ENCODE measurements at places on chromosomes 11 and 22.
A peak's percentile ranks its signal among the peaks of the same experiment; 100 is the strongest.

DNA sequence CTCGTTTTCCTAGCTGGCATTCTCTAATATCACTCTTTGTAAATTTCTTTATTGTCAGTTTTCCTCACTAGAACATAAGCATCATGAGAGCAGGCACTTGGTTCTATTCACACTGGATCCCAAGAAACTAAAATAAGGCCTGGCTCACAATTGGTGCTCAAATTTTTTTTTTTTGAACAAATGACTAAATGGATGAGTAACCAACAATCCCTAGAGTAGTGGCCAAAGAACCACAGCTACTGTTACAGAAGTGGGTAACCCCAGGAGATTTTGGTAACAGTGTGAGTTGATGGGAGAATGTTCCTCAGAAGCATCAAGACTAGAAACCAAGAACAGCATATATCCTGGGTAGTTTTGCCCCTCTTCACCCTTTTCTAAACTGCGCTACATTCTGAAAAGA lies 572.6 kb downstream of the INSC start:
- DNase-seq, result no peak

DNA sequence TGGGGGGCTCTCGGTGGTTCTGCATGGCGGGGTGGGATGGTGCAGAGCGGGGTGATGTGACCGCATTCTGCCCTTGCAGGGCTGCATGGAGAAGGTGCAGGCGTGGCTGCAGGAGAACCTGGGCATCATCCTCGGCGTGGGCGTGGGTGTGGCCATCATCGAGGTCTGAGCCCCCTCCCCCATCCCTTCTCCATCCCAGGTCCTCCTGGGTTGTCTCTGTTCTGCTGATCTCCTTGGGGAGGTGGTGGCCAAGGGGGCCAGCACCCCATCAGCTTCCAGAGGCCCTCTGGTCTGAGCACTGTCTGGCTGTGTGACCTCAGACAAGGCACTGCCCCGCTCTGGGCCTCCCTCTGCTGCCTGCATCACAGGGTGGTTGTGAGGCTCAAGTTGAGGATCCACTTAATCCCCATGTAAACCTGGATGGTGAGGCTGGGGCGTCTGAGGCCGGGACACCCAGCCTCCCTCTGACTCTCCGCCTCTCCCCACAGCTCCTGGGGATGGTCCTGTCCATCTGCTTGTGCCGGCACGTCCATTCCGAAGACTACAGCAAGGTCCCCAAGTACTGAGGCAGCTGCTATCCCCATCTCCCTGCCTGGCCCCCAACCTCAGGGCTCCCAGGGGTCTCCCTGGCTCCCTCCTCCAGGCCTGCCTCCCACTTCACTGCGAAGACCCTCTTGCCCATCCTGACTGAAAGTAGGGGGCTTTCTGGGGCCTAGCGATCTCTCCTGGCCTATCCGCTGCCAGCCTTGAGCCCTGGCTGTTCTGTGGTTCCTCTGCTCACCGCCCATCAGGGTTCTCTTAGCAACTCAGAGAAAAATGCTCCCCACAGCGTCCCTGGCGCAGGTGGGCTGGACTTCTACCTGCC lies 53.3 kb downstream of the CD82 start:
- DNase-seq, result no peak

DNA sequence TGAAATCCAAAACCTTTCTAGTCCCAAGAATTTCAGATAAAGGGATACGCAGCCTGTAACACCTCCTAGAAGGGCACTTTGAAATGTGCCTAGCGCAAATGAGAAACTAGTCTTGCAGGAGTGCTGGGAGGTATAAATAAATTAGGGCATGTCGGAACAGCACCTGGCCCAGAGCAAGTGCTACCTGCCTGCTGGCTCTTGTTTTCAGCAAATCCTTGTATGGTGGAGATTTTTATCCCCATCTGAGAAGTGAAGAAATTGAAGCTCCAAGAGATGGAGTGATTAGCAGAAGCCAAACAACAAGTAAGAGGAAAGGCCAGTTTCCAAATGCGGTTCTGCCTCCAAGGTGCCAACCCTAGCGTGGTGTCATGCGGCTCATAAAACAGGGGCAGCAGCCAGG lies 36.7 kb upstream of the TFIP11 start:
- DNase-seq, result no peak

- DNase-seq, result no peak
Measured at GRCh38 chr22:44931077-44931540, 78.7 kb downstream of the PHF21B start.

- no peak for DNase-seq
Measured at GRCh38 chr11:125394296-125394695, 101.8 kb downstream of the FEZ1 start.

GRCh38 chr22:48951836-48952235 lies 875.8 kb downstream of the BRD1 start:
- DNase-seq, result no peak

- DNase-seq, result no peak
Measured at GRCh38 chr11:70877151-70877550, 375.2 kb downstream of the SHANK2 start.

DNA sequence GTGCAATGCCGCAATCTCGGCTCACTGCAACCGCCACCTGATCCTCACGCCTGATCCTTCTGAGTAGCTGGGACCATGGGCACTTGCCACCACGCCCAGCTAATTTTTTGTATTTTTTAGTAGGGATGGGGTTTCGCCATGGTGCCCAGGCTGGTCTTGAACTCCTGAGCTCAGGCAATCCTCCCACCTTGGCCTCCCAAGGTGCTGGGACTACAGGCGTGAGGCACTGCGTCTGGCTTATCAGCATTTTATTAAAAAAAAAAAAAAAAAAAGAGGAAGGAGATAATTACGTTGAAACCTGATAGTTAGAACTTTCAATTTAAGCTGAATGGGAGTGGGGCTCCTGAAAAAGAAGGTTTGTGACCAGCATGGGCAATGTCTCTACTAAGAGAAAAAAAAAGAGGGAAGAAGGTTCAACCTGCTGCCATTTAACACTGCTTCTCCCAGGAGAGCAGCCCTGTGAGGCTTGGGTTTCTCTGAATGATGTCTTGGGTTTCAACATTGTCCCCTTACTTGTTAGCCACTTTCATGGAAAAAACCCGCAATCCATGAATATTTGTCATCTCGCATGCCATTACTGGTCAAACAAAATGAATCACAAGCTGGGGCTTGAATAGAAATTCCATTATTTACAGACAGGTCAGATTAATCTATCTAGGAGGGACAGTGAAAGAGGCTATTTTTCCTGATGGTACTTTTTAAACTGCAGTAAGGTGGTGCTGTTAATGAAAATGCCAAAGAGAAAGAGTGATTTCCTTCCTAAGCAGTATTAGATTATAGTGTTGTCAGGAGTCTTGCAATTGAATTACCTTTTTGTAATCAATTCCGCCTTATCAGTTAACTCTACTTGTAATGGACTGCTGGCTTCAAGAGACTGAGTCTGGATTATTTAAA lies 72.5 kb downstream of the PACS1 start:
- DNase-seq, result no peak

DNA sequence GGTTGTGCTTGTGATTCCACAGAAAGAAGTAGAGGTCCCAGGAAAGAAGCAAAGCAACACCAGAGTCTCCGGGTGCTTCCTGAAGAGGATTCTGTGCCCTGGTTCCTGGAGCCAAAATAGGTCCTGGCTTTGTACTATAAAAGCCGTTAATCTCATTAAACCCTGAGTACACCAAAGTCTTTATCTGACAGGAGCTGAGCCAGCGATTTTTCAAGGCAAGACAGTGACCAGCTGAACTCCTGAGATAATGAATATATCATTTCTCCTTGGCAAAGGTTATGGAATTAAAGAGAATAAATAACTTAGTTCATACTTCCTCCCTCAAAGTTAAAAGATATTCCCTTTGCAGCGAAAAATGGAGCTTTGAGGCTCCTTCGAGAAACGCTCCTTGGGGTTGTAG lies 5.2 kb downstream of the TMEM138 start:
- no peak for DNase-seq

GRCh38 chr22:35596821-35597220 lies 20.3 kb downstream of the MB start:
- DNase-seq, result no peak

DNA sequence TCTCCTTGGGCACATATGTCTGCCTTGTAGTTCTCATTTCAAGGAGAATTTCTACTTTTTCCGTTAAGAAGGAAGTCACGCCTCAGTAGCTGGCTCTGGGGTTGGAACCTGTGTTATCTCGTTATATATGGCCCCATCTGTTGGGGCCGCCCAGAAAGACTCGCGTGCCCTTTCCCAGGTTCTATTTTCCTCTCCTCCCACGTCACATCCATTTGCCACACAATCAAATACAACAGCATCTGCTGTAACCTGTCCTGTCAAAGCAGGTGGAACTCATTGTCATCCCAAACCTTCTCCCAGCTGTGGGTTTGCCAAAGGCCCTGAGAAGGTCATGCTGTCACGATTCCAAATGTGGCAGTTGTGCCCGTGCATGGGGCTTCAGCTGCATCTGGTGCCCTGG lies 213.1 kb upstream of the ZBED5 start:
- DNase-seq, result no peak

DNA sequence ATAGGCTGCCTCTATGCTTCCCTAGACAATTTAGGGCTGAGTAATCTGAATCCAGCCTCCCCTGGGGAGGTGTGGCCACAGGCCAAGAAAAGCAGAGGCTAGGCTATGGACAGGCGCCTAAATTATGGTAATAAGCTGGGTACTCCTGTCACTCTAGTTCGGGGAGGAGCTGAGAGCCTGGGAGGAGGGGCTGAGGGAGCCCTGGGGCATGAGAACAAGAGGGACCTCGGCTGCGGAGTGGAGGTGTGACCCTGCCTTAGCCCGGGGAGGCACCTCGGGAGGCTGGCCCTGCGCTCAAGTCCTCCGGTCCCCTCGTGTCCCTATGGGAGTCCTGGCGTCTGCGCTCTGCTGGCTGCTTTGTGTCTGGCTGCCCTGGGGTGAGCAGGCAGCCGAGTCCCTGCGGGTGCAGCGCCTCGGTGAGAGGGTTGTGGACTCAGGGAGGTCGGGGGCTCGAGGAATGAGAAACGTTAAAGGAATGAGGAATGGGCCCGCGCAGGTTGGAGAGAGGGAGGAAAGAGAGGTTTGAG lies at the start of gene OTOG:
OTOG (plus strand) TSS at position 209 of the 527 bp plus-strand sequence; CDS start at position 323, 114 bp downstream.
- DNase-seq, result no peak

DNA sequence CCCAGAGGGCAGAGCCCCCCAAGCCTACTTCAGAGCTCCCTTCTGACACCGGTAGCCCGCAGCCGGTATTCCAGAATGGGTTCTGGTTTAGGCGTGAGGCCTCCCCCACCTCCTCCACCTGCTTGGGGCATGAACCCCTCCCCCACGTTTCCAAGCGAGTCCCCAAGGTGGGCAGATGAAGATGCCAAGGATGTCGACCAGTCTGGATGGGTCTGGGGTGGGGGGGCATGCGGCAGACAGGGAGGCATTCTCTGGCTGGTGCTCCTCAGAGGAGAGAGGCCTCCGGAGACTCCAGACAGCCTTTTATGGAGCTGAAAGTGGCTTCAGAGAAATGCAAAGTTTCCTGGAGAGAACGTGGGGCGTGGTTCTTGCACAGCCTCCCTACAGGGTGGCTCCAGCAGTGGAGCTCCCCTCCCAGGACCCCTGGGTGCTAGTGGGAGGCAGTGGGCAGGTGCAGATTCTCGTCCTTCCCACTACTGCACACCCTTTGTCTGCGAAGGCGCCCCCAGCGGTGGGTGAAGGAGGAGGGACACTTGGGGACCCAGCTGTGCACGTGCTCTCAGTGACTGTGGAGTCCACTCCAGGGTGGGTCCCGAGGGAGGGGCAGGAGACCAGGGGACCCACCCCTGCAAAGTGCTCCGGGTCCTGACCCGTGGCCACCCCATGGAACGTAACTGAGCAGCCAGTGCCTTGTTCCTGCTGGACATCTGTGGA lies 4.2 kb downstream of the CCND1 start:
- DNase-seq, result no peak

DNA sequence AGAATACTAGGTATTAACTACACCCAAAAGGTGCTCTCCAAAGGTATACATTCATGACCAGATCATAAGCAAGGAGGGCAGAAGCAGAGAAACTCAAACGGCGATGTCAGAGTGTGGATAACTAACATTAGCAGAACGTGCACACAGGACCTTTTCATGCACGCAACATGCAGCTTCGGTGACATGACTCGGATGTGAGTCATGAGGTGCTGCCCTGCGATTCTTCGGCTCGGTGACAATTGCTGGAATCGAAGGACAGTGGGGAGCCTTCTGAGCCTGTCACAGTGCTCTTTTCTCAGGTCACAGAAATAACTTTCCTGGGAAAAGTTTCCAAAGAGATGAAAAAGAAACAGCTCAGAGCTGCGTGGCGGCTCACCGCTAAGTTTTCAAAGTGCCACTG lies 418.5 kb upstream of the SYN3 start:
- DNase-seq, result no peak

- no peak for DNase-seq
Measured at GRCh38 chr11:372809-373715, 3.8 kb downstream of the B4GALNT4 start.

DNA sequence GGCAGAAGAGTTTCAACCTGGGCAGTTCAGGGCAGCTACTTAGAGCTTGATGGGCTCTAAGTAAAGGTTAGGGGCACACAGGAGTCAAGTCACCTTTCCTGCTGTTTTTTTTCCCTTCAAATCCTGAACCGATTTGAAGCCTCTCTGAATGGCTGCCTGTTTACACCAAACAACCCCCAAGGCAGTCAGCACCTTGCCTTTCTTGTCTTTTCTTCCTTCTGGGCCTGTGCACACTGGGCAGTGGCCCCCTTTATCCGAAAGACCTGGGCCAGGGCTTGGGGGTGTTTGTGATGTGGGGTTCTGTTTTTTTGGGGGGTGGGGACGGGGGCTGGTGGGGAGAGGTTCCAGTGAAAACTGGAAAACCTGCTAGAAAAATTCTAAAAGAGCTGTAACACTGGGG lies 4.3 kb downstream of the RSPH14 start:
- DNase-seq, result no peak

DNA sequence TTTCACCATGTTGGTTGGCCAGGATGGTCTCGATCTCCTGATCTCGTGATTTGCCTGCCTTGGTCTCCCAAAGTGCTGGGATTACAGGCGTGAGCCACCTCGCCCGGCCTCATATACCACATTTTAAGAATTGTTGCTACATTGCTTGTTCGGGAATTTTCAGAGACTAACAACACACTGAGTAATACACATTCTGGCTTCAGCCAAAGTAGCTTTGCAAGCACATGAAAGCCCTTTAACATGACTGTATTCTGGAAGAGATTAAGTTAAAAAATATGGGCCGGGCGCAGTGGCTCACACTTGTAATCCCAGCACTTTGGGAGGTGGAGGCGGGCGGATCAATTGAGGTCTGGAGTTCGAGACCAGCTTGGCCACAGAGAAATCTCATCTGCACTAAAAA lies 15.0 kb downstream of the CRTAM start:
- no peak for DNase-seq

DNA sequence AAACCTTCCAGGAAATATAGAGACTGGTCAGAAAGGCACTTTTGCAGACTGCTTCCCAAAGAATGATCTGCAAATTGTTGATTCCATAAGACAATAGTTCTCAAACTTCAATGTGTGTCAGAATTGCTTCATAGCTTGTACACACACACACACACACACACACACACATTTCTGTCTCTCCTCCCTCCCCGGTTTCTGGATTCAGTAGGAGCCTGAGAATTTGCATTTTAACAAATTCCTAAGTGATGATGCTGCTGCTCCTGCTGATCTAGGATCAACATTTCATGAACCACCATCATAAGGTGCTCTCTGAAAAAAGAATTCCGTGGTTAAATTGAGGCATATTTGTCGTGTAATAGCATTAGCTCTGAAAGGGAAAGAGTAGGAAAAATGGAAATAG lies 35.3 kb upstream of the FZD4 start:
- DNase-seq, result peak; percentile 76

GRCh38 chr11:8905528-8906165 lies 5.3 kb upstream of the AKIP1 start:
- DNase-seq, result peak; percentile 70

GRCh38 chr22:30276039-30276438 lies 9.4 kb upstream of the OSM start:
- DNase-seq, result no peak
